ENCODE measurements at places on chromosomes 7 and 10.

DNA sequence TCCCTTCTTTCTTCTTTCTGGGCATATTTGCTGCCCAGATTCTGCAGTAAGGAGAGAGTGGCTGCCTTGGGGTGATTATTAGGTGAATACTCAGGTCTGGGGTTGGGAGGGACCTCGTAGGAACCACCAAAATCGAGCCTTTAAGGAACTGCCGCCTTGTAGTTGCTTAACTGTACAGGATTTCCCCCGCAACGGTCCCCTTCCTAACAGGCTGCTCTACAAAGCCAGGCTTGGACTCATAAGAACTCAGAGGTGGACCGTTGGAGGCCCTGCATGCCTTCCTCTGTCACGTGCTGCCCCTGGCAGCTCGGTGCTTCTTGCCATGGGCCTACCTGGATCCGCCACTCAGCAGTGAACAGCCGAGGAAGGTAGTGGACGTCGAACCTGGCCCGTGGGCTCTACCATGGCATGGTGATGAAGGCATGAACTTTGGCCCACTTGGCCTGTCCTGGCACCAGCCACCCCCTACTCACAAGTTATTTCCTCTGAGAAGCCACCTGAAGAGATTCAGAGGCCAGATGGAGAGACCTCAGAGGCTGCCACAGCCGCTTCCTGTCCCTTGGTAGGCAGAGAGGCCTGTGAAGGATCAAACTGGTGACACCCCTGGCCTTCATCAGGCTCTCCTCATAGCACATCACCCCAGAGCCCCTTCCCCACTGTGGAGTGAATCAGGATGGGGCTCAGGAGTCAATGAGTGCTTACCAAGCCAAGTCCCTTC is 54.6 kb downstream of the NOD1 start:
- DNase-seq, result no peak

DNA sequence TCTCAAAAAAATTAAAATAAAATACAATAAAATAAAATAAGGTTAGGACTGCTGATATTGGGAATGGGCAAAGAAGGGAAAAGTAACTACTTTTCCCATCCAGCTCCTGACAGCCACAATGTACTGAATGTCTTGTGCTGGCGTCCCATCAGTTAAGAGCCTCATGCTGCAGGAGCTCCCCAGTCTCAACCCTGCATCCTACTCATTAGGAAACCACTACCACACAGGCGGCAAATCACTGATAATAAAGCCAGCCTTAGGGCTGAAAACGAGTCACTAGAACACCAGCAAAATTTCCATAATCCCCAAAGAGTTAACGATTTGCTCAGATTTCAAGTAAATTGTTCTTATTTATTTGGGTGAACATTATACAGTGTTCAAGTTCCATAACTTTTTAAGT is 4.3 kb downstream of the YWHAG start:
- DNase-seq, result no peak

DNA sequence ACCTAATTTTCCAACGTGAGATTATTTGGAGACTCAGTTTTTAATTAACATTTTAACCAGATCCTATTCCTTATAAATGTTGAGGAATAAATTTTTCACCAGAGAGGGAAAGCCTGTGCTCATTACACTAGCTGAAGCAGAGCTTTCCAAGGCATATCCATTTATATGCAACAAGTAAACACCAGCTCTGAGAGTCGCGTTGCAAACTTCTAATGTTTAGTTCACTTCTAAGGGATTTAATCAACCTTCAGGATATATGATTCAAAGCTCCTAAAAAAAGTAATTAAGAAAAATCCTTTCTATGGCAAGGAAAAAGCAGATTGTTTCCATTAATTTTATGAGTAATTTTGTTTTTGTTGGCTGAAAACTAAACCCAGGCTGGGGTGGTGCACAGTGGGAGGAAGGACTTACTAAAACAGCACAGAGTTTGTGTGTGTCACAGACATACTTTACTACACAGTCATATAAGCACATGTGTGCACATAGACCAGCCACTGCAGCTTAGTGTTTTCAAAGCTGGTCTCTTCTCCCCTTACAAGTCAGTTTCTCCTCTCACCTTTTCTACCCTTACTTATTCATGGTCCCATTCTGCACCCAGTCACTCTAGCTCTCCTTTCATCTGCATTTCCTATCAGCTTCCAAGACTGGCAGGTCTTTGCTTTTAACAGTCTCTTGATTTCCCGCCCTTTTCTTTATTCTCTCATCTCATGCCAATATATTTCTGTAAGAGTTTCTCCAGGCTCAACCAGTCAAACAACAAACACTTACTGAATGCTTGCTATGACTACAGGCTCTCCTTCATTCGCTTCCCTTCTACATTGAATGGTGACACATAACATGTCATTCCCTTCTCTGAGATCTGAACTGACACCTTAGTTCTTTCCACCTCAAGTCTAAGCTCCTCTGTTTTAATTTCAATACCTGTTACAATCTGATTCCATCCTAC is 81.1 kb upstream of the FZD1 start:
- DNase-seq, result no peak

DNA sequence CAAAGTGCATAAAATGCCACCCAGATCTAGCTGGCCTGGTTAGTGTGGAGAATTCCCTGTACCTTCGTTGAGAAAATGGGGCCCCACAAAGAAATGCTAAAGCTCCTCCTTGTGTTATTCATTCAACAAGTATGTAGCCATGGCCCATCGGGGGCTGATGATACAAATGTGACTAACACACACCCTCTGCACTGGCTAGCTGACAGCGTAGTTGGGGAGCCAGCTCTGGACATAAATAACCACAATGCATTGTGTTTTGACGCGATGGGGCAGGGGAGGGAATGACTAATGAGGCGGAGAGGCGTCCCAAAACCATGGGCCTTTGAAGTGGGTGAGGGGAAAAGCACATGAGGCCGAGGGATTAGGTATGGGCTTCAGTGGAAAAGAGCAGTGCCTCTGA is 28.2 kb upstream of the ASL start:
- no peak for DNase-seq

GRCh38 chr10:72085166-72085565 is 3.2 kb downstream of the SPOCK2 start:
- no peak for DNase-seq

GRCh38 chr10:49769692-49770091 is 7.6 kb upstream of the OGDHL start:
- no peak for DNase-seq

DNA sequence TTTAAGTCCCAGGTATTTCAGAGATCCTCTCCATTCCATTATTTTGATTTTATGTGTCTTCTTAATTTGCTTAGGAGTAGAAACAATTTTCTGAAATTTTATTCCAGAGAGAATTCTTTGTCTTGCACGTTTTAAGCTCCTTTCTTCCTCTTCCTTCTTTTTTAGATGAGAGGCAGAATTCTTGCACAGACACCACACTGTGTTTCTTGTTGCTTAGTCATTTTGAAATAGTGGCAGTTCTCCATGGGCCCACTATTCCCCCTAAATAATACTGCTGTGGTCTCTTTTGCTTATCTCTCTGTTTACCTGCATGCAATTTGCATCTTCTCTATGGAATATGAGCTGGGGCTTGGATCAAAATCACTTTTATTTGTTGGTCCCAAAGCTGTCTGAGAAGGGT is 54.3 kb upstream of the WAC start:
- DNase-seq, result no peak

GRCh38 chr10:70510453-70510852 is 31.9 kb downstream of the PALD1 start:
- DNase-seq, result no peak

GRCh38 chr7:137403353-137403695 is 59.8 kb upstream of the PTN start:
- no peak for DNase-seq

DNA sequence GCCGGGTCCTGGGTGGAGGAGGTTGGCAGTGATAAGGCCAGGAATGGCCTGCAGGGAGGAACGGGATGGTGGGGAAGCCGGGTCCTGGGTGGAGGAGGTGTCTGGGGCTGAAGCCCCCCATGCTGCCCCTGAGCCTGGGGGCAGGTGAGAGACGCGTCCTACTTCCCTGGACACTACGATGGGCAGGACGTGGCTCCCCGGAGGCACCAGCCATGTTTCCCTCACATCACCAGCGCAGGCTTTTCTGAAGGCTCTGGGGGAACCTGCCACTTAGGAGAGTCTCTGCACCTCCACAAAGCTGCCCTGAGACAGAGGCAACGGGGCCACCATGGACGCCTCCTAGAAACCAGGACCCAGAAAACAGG is 324.8 kb downstream of the DNAJB6 start:
- no peak for DNase-seq

DNA sequence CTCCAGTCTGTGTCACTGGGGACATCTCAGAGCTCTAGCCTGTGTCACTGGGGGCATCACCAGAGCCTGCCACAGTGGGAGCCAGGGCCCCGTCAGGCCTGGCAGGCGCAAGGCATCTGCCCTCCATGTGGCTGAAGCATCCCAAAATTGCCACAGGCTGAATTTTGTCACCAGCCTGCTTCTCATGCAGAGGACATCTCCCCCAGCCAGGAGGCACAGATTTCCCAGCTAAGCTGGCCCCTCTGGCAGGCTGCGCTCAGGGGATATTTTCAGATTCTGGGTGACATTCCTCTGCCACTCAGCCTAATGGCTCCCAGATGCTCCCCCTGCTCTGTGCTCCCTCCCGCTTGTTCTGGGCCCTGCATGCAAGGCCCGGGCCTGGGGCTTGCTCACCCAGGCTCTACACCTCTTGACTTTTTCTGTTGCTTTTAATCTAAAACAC is 64.6 kb downstream of the COL13A1 start:
- no peak for DNase-seq

DNA sequence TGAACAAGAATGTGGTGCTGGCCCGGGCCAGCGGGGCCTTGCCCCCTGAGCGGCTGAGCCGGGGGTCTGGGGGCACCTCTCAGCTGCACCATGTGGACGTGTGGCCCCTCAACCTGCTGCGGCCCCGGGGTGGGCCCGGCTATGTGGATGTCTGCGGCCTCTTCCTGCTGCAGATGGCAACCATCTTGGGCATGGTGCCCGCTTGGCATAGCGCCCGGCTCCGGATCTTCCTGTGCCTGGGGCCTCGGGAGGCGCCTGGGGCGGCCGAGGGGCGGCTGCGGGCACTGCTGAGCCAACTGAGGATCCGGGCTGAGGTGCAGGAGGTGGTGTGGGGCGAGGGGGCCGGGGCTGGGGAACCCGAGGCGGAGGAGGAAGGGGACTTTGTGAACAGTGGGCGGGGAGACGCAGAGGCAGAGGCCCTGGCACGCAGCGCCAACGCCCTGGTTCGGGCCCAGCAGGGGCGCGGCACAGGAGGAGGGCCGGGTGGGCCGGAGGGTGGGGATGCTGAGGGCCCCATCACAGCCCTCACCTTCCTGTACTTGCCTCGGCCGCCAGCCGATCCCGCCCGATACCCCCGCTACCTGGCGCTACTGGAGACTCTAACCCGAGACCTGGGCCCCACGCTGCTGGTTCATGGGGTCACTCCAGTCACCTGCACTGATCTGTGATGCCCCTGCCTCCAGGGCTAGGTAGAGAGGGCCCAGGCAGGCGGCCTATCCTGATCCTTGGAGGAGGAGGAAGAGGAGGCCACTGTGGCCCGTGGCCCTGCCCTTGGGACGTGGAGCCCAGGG is 1.1 kb upstream of the TRIP6 start:
- DNase-seq, result peak; percentile 46

DNA sequence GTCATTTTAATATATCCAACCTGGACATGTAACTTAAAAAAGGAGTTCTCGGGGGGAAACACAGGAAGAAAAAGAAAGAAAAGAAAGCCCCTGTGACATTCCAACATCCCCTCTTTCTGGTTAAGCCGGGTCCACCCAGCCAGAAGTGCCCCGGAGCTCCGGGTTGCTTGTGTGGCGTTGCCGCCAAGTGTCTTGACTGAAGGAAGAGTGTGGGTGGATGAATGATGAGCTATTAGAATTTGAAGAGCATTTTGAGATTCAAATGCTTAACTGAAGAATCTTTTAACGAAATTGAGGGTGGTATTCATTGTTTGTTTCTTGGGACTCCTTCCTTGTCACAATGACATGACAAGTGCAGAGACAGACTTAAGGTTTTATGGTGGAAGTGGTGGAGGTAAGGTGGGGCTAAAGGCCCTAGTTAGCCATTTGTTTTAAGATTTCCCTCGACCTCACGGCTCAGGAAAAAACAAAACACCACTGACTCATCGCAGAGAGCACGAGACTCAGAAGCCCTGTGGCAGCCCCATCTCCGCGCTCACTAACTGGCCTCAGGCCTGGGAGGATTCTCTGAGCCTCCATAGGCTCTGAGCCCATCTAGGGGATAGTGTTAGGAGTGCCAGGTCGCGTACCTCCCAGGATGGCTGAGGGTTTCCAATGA is 1.8 kb upstream of the GLI3 start:
- DNase-seq, result no peak

DNA sequence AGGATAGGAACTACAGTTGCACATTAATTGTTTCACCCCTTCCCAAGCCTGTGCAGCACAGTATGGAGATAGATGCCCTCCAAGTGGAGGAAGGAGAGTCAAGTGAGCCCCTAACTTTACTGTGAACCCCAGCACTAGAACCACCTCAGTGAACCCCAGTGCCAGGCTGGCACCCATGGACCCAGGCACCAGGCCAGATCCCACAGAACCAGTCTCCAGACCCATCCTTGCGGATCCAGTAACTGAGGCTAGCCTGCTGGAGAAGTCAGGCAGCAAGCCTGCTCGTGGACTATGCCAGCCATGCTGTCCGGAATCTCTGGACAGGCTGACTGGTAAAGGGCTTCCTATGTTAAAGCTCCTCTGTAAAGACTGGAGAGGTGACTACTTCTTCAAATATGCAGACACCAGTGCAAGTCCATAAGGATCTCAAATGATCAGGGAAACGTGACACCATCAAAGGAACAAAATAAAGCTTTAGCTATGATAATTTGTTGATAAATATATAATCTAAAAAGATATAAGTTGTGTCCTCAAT is 27.7 kb downstream of the SHOC2 start:
- no peak for DNase-seq

- DNase-seq, result no peak
Measured at GRCh38 chr10:49609006-49609282, 1.2 kb upstream of the SLC18A3 start.

- no peak for DNase-seq
Measured at GRCh38 chr10:44153918-44154670, 230.8 kb downstream of the CXCL12 start.

DNA sequence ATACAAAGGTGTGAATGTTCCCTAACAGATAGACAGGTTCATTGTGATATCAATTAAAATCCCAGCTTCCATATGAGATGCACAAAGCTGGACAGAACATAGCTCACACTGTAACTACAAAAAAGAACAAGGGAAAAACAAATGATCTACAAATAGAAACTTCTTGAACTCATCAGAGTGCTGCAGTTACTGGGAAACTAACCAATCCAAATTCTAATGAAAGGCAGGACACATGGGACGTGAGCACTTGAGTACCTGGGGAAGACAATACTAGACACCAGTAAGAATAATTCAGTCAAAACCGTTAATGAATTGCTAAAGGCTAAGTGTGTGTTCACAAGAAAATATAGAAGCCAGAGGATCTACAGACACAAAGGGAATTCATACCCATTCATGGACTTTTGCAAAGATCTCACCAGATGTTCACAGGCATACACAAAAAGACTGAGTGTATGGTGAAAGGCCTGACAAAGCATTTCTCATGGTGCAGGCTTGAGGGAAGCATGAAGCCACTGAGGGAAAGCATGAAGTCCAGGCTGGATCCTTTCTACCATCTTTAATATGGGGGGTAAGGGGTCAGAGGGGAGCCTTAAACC is 7.8 kb upstream of the GPR22 start:
- DNase-seq, result no peak
